ENCODE measurements at places on chromosomes 7 and 10. TPM values are rescaled to one million over a fixed set of nuclear protein-coding genes. Genes with fewer than 3 reads are reported as not detected.

The TRIL gene
- 0.03 TPM for total RNA-seq

The UCN3 gene
- not detected for total RNA-seq

The ACSM6 gene
- not detected for total RNA-seq

The POM121 gene
- 1.8 TPM for total RNA-seq

The TRDMT1 gene
- total RNA-seq: 13.1 TPM

- no peak for DNase-seq
These were observed 135.5 kb upstream of the GLI3 start for GRCh38 chr7:42372479-42372878.

DNA sequence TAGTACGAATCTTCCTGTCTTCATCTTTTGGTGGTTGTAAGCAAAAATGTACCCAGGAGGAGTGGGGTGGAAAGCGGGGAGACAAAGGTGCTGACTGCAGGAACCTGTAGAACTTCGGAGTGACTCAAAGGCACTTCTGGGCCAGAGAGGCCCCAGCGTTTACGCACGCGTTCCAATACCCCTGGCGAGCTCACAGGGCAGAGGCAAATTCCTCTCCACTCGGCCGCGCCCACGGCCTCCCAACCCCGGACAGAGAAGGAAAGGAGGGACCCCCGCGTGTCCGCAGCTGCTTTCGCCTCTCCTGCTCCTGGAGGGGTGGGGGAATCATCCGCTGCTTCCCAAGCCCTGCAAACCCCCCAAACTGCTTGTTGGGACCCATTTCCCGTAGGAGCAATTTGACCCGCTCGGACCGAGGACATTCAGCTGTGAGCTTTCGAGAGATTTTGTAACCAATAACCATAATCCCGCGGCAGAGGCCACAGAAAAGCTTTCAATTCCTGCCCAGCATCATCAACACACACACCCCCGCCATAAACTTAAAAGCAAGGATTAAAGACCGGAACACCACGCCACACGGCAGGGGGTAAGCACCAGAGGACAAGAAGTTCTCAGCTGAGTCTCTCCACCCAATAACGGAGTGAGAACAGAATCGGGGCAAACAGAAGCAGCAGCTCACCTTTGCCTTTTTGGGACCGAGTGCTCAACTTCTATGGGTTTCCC, 2.3 kb downstream of the IGF2BP3 start:
- DNase-seq: peak; percentile 76

- peak; percentile 23 for DNase-seq
These were observed 864 bp downstream of the CDCA7L start for GRCh38 chr7:21944616-21945453.

DNA sequence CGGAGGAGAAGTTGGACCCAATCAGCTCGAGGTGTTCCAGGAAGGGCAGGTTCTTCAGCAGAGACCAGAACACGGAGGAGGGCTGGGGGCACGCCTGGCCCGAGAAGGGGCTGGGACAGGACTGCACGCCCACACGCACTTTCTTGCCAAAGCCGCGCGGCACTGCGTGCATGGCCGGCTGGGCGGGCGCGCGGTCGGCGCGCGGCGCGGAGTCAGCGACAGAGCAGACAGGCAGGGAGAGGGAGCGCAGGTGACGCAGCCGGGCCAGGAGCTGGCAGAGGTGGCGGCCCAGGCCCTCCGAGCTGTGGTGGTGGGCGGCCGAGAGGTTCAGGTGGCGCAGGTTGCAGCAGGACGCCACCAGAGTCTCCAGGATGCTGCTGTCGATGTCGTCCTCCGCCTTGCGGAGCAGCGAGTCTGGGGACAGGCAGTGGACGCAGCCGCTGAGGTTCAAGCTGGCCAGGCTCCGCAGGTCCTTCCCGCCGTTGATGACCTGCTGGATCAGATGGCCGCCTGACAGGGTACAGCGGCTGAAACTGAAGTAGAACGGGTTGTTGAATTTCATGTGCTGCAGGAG, 77.2 kb upstream of the TNRC18 start:
- no peak for DNase-seq

DNA sequence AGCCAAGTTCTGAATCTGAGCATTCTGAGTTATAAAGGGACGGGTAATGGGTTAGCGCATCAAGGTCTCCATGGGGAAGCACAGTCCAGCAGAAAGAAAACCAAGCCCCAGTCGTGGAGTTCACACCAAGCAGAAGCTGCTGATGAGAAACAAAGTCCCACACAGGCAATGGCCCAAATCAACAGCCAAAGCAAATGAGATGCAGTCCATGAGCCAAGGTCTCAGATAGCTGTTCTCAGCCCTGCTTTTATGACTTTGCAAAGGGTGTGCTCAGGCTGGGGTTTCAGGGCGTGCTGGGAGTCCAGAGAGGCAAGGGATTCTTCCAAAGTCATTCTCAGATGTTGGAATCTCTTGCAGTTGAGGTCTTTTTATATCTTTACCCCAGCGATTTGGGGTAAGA, 32.0 kb downstream of the THNSL1 start:
- DNase-seq: no peak

- DNase-seq: no peak
These were observed 131.6 kb downstream of the ARID5B start for GRCh38 chr10:62033125-62033524.

- DNase-seq: no peak
These were observed 179.0 kb downstream of the PRPF18 start for GRCh38 chr10:13765641-13766341.

GRCh38 chr10:44567471-44567870, 182.6 kb upstream of the CXCL12 start:
- DNase-seq: no peak

GRCh38 chr7:12888717-12889116, 201.3 kb downstream of the ARL4A start:
- no peak for DNase-seq

All from MG63 (cell line).